ENCODE measurements at places on chromosomes 2 and 18.

- no peak for DNase-seq
Measured at GRCh38 chr2:29351916-29352591, 236.8 kb downstream of the CLIP4 start.

- peak; percentile 97 for DNase-seq
Measured at GRCh38 chr2:28392297-28393113, at the start of gene FOSL2. Gene FOSL2, plus strand, starts transcription at chr2:28392858. Its CDS starts 863 bp downstream, at chr2:28393721.

DNA sequence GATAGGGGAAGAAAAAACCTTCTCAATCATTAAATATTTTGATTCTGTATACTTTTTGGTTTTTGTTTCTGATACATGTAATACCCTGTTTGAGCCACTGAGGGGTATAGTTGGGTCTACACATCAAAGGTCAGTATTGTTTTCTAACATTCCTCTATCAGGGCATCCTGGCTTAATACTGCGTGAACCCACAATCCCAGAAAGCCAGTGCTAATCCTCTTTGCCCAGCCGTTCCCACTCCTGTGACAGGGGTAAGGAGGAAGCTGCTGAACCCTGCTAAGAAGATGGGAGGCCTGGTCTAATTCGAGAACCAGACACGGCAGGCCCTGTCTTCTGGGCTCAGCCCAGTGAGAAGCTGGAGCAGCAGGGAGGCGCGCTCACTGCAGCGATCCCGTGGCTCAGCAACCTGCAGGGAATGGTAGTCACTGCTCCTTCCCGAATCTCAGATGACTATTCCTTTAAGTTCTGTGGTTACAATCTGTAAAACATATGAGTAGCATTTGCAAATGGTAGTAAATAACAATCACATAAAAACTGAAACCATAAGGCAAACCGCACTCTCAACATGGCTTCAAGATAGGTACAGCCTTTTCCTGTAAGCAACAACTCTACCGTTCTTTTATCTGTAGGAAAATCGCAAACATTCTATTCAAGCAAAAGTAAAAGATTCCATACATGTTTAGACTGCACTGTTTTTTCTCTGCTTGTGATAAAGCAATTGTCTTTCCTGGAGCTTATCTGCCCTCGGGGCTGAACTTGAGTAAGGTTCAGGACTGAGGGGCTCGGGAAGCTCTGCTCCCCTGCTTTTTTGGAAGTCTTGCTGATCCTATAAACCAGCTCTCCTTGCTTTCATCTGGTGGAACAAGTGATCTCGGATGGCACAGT is 87.0 kb downstream of the EPB41L3 start:
- DNase-seq: no peak

DNA sequence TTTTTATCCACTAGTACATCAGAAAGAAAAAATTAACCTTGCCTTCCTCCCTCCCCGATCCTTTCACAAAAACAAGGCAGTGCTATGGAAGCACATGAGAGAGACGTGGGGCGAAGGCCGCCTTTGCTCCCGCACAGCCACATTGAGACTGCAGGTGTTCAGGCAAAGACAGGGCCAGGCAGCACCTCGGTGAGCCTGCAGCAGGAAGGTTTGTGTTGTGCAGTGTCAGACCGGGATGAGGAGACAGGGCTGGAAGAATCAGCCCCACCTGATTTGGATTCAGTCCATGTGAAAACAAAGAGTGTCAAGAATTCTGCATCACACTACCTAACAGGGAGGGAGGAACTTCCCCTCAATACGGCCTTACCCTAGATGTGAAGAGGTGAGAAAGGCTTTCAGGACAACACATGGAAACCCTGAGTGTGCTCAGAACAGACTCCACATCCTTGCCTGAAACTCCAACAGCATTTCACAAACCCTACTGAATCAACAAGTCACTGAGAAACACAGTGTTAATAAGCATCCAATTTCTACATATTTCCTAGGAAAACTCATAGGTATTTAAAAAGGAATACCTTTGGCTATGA is 59.6 kb downstream of the HDAC4 start:
- no peak for DNase-seq

DNA sequence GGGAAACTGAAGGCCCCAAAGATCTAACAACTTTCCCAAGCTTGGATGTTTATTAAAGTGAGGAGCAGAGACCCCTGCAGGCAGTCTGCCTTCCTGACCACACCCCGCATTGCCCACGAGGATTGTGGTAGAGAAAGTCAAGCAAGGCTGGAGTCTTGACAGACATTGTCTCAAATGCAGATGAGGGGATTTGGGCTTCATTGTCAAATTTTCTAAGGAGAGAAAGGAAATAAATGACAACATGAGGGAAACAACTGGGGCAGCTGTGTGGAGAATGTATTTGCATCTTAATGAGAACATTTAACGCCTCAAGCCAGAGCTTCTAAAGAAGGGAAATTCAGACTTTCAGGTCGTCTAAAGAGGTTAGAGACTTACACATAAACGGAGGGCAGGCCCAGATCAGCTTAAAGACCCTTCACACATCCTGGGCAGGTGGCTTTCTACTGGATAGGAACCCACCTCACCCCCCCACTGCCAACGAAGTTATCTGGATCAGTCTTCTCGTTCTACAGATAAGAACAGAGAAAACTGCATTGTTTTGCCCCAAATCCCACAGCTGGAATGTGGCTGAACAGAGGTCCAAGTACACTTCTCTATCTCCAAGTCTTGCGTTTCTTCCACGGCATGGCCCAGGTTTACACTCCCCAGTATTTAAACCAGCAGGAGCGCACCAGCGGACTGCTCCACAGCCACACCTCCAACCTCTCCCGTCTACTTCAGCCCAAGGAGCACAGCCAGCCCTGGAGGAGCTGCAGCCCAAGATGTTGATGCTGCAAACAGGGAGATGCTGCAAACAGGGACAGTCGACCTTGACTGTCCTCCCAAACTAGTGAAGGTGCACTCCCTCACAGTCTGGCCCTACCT is 16.2 kb upstream of the SCG2 start:
- no peak for DNase-seq

DNA sequence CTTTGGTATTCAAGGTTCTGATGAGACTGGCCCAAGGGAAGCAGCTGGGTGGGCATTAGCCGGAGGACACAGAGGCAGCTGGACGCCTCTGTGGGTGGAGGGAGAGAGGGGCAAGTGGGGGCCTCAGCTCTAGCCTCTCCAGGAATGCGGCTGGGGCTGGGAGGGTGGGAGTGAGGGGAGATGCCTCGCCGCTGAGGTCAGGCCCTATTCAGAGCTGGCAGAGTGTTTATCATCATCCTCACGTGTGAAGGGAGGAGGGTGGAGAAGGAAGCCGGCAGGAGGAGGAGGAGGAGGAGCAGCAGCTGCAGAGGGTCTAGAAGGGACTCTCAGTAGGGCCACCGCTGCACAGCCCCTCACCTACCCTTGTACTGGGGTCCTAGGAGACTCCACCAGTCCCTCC is 43.1 kb downstream of the TNS1 start:
- DNase-seq: no peak

- DNase-seq: no peak
Measured at GRCh38 chr18:37566479-37567060, 972 bp upstream of the CELF4 start.

GRCh38 chr2:30336978-30337841 is 105.9 kb downstream of the LBH start:
- DNase-seq: no peak

Measured in upper lobe of left lung (tissue), 6 donors.